ENCODE measurements at places on chromosomes 3 and 15. TPM values are rescaled to one million over a fixed set of nuclear protein-coding genes. Genes with fewer than 3 reads are reported as not detected.

Gene AHSG
- total RNA-seq = not detected

- DNase-seq = no peak
Measured at GRCh38 chr15:70503073-70503745, 260.1 kb downstream of the UACA start.

Gene IL12A
- 0.52 TPM for total RNA-seq

Gene ZPLD1
- not detected for total RNA-seq

Gene ECE2
- total RNA-seq = not detected

Gene IMPG2
- not detected for total RNA-seq

Gene DAZL
- total RNA-seq = not detected

GRCh38 chr3:147423798-147424580, 14.8 kb downstream of the ZIC1 start:
- DNase-seq = no peak

Gene POLG
- total RNA-seq = 61.7 TPM

DNA sequence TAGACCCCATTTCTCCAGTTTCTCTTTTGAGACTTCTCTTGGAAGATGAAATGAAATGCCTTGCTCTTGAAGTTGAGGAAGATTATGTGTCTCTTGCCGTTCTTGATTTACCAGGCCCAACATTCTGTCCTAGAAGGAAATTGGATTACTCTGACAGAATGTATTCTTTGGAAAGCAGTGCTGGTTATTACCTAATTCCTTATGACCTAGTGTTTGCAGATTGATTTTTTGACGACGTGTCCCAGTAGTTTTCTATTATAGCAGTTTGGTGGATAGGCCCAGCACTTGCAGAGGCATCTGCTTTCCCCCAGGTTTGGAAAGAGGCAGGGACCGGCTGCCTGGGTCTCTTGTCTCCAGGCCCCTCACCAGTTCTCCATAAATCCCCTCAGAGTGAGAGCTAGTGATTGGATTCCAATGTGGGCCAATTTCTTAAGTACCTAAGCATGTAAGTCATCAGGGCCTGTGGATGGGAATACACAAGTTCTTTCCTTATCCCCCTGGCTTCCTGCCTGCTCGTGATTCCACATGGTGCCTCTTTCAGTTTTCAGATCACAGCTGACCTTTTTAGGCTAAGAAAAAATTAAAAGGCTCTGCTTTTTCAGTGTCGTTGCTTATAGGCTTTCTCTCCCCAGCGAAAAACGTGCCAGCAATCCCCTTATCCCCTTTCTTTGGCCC, 50.2 kb downstream of the EPHB3 start:
- no peak for DNase-seq

GRCh38 chr15:81117136-81117535, 16.9 kb upstream of the CFAP161 start:
- DNase-seq = no peak

DNA sequence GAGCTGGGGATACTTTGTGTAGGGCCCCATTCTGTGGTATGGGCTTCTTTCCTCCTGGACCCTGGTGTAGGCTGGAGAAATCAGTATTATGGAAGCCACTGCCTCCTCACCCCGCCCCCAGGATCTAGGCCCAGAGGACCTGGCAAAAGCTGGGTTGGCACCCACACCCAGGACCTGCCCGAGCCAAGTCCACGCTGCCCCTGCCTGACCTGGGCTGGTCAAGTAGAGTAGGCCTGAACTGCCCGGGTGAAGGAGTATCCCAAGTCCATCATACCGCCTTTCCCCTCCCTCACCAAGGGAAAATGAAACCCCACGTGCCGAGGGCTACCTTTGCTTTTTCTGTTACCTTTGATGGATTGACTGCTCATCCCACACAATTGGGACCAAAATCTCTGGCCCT, 37.7 kb upstream of the TRAK1 start:
- peak; percentile 47 for DNase-seq

- no peak for DNase-seq
Measured at GRCh38 chr15:58854593-58854992, 78.9 kb downstream of the SLTM start.

GRCh38 chr15:73165844-73166243, 113.6 kb downstream of the NEO1 start:
- DNase-seq = no peak

Gene CACNA2D3
- 7.2 TPM for total RNA-seq

Measured in upper lobe of left lung (tissue), 6 donors.